Activated T-cell treated with anti-CD3 and anti-CD28 coated beads for 48 hours (primary cell): ENCODE measurements at places on chromosomes 4 and X.

DNA sequence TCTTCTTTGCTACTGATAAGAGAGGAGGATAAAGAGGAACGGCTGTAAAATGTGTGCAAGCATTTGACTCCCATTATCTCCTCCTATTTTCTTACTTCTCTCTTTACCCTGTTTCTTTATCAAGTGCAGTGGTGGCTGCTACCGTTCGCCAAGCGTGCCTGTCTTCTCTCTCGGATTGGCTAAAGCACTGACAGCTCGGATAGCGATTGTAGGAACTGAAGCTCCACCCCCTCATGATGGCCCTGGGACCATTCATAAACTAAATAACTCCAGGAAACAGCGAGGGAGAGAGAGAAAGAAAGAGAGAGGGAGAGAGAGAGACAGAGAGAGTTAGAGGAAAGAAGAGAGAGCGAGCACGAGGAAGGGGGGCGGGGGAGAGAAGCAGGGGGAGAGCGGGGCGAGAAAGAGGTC lies 305 bp upstream of the MAB21L2 start:
- DNase-seq: no peak

GRCh38 chr4:56134266-56134665 lies 185.5 kb downstream of the CEP135 start:
- DNase-seq: no peak

GRCh38 chr4:122331195-122331594 lies 47.6 kb upstream of the ADAD1 start:
- DNase-seq: no peak

DNA sequence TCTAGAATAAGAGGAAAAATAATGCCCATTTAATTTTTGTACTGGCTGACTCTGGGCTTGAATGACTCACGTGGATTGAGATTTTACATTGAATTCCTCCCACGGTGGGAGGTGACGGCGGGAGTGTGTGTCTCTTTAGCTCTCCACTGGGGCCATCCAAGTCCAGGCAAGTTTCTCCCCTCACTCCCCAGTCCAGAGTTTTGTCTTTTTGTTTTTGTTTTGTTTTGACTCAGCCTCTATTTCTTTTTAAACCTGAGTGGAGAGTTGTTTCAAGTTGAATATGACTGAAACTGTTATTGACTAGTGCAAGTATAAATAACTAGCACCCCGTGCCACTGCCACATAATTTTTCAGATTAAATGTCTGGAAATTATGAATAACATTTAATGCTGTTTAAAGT lies 13.6 kb downstream of the CHST7 start:
- DNase-seq: no peak

DNA sequence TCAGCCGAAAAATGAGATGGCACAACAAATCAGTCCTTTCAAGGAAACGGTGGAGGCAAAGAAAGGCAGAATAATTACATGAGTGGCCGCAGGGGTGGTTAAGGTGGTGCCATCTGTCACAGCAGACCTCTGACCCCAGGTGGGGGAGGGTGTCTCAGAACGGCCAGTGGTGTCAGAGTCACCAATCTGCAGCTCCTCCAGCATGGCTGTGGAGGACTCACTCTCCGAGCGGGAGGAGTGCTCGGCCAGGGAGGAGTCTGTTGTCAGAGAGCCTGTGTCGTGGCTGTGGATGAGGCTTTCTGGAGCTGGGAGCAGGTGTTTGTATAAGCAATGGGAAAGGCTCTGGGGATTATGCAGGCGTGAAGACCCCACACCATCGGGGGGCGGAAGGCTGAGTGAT lies 130.3 kb upstream of the PDLIM3 start:
- DNase-seq: no peak

DNA sequence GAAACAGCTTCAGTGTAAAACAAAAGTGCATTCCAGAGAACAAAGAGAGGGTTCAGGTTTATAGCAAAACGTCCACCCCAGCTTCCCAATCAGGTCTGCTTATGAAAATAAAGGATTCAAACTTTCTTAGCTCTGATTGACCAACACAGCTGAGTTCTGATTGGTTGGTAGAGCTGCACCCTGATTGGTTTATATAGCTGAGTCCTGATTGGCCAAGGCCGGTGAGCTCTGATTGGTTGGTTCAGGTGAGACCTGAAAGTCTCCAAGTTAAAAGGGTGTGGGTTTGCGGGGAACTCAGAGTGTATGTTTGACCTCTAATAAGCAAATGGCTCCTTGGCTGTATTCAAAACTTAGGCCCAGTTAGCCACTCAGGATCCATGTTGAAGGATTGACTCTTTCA lies 20.9 kb downstream of the CLRN2 start:
- no peak for DNase-seq

GRCh38 chr4:123838474-123838873 lies 441.9 kb downstream of the SPRY1 start:
- no peak for DNase-seq

DNA sequence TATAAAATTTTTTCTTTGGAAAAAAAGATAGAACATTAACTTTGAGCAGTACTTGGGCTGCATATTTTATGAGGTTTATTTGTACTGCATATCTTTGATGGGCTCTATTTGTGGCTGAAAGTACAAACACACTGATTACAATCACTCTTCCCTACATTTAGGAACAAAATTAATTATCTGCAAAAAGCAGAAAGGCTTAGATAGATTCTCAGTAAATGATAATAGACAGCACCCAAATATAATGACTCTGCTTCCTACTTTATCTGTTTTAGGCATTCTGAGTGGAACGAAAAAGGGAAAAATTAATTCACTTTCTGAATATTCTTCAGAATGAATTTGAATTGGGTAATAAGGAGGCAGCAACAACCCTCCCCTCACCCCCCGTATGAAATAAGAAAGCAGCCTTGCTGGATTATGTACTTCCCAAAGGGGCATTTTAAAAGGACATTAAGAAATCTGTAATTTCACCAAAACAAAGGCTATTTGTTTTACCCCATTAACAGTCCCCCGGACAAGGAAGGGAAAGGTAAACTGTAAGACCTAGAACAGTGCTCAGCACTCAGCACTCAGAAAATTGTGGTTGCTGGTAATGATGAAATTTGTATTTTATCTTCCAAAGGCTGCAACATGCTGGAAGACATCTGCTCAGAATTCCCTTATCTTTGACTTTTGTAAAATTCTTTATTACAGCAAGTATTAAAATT lies 242.6 kb downstream of the GPC3 start:
- DNase-seq: no peak

DNA sequence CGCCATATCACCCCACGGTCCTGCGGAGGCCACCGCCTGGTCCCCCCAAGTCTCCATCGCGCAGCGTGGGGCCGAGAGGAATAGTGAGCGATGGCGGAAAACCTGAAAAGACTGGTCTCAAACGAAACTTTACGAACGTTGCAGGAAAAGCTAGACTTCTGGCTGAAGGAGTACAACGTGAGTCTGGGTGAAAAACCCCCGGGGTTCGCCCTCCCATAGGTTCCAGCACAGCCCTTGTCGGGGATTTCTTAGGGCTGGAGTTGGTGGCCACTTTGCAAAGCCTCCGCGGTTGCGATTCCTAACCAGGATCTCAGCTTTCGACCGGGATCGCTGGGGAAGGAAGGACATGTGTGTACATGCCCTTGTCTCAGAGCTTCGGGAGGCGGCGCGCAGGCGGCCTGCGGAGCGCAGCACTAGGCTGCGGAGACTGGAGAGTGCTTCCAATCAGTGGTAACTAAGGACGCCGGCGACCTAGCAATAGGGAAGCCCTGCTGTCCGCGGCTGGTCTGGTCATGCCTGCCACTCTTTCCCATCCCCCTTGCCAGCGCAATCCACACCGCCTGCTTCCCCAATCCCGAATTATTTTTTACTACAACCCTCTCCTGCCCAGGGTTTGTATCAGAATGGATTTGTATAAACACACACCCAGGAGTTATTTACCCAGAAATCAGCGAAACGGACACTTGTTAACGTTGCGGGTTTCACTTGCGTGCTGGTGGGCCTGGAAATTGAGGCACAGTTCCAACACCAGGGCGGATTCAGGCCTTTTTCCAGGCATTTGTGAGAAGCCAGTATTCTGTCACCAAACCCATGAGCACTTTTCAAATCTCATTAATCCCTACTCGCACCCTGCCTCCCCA lies 741 bp downstream of the SPATA18 start:
- no peak for DNase-seq

DNA sequence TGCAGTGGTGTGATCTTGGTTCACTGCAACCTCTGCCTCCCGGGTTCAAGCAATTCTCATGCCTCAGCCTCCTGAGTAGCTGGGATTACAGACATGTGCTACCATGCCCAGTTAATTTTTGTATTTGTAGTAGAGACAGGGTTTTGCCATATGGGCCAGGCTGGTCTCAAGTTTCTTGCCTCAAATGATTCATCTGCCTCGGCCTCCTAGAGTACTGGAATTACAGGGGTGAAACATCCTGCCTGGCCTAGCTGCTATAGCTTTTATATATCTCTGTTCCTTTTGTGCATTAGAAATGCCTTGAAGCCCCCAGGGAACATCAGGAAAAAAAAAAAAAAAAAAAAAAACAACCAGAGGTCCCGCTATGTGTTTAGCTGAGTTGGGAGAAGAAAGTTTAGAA lies 34.8 kb downstream of the UBE2K start:
- no peak for DNase-seq

- DNase-seq: no peak
These were observed 5.0 kb downstream of the FRYL start for GRCh38 chr4:48774760-48775710.

GRCh38 chr4:147530723-147531122 lies 49.8 kb downstream of the EDNRA start:
- DNase-seq: no peak

GRCh38 chrX:111823128-111823527 lies 52.9 kb upstream of the TRPC5OS start:
- no peak for DNase-seq

- no peak for DNase-seq
These were observed 56.5 kb downstream of the SNX25 start for GRCh38 chr4:185265942-185266341.

DNA sequence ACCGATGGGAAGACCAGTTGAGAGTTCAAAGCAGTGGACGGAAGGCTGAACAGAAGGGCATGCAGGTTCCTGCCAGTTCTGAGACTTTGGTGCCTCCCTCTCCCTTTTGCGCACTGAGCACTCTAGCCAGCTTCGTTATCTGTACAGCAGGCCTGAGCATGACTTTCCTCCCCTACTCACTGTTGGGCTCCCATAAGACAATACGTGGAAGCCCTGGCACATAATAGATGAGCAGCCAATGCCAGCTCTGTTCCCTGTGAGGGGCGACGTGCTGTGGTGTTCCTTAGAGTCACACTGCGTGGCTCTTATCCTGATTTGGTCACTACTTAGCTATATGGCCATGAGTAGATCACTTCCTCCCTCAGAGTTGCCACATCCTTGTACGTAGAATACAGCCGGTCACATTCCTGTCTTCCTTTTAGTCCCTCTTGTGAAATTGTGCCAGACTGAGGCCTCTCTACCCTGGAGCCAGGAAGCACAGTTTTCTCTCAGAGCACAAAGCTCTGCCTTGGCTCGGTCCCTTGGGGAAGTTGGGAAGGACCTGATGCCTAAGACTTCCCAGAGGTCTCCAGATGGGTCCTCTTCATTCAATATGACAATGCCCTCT lies 160.4 kb upstream of the MAMLD1 start:
- no peak for DNase-seq

- peak; percentile 32 for DNase-seq
These were observed 4.3 kb downstream of the PNCK start for GRCh38 chrX:153669174-153669890.

DNA sequence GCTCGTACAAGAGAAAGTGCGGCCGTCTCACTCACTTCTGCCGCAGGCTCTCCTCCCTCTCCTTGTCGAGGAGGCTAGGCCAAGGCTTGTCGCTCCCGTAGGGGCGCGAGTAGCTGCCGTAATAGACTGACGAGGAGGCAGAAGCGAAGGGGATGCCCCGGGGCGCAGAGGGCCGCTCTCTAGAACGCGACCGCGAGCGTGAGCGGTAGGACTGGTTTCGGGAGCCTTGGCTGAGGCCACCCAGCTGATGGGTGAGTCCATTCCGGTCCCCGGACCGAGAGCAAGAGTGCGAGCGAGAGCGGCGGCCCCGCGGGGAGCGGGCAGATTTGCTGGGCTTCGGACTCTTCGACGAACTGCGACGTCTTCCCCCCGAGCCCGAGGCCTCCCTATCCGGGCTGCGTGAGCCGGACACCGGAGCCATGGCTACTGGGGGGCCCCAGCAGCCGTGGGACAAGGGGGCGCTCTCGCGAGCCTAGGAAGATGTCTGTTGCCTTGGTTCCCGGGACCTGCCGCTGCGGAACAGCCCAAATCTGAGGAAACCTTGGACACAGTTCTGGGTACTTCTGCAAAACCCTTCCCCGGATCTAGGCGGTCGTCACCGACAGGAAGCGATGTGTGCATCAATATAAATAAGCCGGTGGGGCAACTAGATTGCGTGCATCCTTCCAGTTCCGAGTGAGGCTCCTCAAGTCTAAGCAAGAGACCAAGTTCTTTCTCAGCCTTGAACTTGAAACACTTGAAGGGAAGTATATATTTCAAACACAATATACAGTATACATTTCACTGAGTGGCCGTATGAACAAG lies at the start of gene NKAP:
Gene NKAP (minus strand): TSS at position 567 of the 804 bp plus-strand sequence. CDS start 146 bp downstream, at position 421.
- DNase-seq: peak; percentile 71

- no peak for DNase-seq
These were observed 48.3 kb downstream of the TRIML2 start for GRCh38 chr4:188061083-188061482.

GRCh38 chrX:149097786-149098185 lies 407.3 kb downstream of the IDS start:
- DNase-seq: no peak

GRCh38 chr4:6634746-6635145 lies 5.7 kb upstream of the MRFAP1 start:
- no peak for DNase-seq

DNA sequence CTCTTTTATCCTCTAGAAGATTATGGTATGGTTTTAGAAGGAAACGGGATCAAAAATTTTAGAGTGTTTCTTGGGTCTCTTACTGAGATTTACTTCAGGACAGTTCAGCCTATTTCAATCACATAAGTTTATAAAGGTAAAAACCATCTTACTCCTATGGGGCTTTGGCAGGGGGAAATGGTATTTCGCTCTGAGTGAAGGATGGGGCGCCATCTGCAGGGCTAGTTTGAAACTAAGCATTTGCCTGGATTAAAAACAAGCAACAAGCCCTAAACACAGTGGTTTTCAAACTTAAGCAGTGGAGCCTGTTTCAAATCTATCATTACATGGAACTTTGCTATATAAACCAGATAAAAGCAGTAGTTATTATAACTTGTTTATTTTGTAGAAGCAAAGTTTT lies 361.5 kb upstream of the FMR1 start:
- DNase-seq: no peak

DNA sequence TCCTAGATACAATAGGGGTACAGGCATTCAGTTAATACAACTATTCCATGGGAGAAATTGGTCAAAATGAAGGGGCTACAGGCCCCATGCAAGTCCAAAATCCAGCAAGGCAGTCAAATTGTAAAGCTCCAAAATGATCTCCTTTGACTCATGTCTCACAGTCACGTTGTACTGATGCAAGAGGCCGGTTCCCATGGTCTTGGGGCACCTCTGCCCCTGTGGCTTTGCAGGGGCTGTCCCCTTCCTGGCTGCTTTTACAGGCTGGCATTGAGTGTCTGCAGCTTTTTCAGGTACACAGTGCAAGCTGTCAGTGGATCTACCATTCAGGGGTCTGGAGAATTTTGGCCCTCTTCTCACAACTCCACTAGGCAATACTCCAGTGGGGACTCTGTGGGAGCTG lies 12.5 kb upstream of the ASIC5 start:
- DNase-seq: no peak
